ENCODE measurements at places on chromosomes 1 and 21. TPM values are rescaled to one million over a fixed set of nuclear protein-coding genes. Genes with fewer than 3 reads are reported as not detected.
A peak's percentile ranks its signal among the peaks of the same experiment; 100 is the strongest.

The AJAP1 gene
- not detected for total RNA-seq

GRCh38 chr1:67224856-67225255, 58.6 kb downstream of the IL23R start:
- no peak for DNase-seq

GRCh38 chr1:31370565-31370964, 2.3 kb downstream of the FABP3 start:
- no peak for DNase-seq

- DNase-seq, result no peak
Measured at GRCh38 chr1:226872437-226872836, 2.0 kb downstream of the PSEN2 start.

GRCh38 chr1:203440771-203441170, 34.8 kb upstream of the PRELP start:
- DNase-seq, result peak; percentile 86

- DNase-seq, result peak; percentile 23
Measured at GRCh38 chr1:85502625-85503083, 37.7 kb upstream of the DDAH1 start.

- DNase-seq, result no peak
Measured at GRCh38 chr1:204711103-204711946, 25.8 kb upstream of the LRRN2 start.

- no peak for DNase-seq
Measured at GRCh38 chr1:206012086-206012859, 9.1 kb upstream of the RAB7B start.

Measured in A172 (cell line).